ENCODE measurements at places on chromosomes 7 and 10. TPM values are rescaled to one million over a fixed set of nuclear protein-coding genes. Genes with fewer than 3 reads are reported as not detected.

Gene PLEKHS1
- 0.80 TPM for total RNA-seq

Gene TRIL
- not detected for total RNA-seq

Gene GNGT1
- total RNA-seq, result not detected

Gene TFR2
- not detected for total RNA-seq

Gene PMS2
- 36.3 TPM for total RNA-seq

DNA sequence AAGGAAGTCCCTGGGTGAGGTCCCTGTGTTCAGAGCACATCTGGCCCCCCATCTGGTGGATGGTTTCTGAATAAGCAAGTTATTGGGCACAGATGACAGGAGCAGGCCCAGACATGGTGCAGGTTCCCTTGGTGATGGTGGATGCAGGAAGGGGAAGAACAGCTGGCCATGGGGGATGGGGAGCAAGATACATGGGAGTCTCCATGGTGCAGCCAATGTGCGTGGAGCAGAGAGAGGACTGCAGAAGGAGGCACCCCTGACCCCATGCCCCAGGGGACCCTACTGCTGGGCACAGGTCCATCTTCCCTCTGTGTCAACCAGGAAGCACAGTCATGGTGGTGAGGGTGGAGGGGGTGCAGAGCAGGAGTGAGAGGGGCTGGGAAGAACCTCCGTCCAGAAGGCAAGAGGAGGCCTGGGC lies 43.8 kb upstream of the RABGEF1 start:
- peak; percentile 33 for DNase-seq

- peak; percentile 58 for DNase-seq
These were observed 43.1 kb upstream of the LBX1 start for GRCh38 chr10:101272229-101272868.

DNA sequence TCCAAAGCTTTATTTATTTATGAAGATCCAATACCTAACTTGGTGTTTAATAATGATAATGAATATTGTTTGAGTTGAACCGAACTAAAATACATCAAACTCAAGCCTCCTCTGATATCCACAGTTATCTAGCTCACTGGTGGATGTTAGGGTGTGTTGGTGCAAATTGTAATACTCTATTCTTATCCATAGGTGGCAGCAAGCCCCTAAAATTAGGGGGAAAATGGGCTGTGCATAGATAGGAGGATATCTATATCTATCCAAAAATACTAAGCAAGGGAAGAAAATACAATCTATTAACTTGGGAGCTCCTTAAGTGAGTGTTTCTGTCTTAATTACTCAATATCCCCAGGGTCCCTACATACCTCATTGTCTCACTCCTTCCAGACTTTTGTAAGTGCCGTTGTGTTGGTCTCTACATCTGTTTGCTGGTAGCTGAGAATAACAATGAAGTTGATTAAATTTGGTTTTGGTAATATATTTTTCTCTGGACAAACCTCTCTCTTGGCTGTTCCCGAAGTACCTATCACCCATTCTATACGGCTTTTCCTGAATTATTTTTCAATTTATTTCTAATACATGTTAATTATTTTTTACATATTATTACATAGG lies 55.0 kb upstream of the VWDE start:
- DNase-seq, result peak; percentile 67

DNA sequence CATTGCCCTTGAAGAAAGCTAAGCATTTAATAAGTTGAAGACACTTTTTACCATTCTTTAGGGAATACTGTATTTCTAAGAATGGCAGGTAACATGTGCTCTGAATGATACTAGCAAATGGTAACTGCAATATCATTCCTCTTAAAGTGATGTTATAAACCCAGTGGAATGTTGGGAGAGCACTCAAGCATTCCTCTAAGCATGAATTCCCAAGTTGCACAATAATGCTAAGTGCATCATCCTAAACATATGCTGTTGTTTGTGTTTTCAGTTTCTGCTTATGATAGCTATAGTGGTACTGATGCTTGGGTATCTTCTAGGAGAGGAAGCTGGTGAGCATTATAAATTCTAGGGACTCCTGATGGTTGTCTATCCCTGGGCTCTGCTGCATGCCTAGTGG lies 673.9 kb downstream of the PHTF2 start:
- DNase-seq, result peak; percentile 39
